ENCODE measurements at places on chromosomes 12 and 14.

DNA sequence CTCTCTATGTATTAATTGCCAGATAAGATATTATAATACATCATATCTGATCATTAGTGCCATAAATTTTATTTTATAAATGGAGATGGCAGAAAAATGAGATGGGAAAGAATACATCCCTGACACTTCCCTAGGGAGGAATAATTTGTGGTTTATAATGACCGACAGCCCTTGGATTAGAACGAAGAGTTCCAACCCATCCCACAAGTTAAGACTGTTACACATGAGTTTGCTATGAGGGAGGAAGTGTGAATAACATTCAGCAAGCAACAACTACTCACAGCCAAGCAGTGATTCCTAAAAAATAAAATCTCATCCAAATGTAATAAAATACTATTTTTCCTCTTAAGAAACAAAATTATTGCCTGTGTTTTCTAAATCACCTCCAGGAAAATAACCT lies 299.0 kb downstream of the CCDC91 start:
- DNase-seq: no peak

- DNase-seq: no peak
Measured at GRCh38 chr14:82075566-82075965, 541.9 kb upstream of the SEL1L start.

GRCh38 chr12:101933866-101934514 lies 56.6 kb downstream of the DRAM1 start:
- DNase-seq: no peak

GRCh38 chr14:101102875-101103274 lies 199.4 kb upstream of the RTL1 start:
- no peak for DNase-seq

GRCh38 chr14:91249841-91250616 lies 5.5 kb upstream of the GPR68 start:
- peak; percentile 77 for DNase-seq

GRCh38 chr14:100268591-100269207 lies 29.8 kb downstream of the YY1 start:
- DNase-seq: no peak

- DNase-seq: no peak
Measured at GRCh38 chr12:26369588-26369987, 174.2 kb downstream of the SSPN start.

- DNase-seq: no peak
Measured at GRCh38 chr14:55950135-55950534, 168.1 kb upstream of the PELI2 start.

- DNase-seq: no peak
Measured at GRCh38 chr12:104551-105081, 38.0 kb downstream of the IQSEC3 start.

DNA sequence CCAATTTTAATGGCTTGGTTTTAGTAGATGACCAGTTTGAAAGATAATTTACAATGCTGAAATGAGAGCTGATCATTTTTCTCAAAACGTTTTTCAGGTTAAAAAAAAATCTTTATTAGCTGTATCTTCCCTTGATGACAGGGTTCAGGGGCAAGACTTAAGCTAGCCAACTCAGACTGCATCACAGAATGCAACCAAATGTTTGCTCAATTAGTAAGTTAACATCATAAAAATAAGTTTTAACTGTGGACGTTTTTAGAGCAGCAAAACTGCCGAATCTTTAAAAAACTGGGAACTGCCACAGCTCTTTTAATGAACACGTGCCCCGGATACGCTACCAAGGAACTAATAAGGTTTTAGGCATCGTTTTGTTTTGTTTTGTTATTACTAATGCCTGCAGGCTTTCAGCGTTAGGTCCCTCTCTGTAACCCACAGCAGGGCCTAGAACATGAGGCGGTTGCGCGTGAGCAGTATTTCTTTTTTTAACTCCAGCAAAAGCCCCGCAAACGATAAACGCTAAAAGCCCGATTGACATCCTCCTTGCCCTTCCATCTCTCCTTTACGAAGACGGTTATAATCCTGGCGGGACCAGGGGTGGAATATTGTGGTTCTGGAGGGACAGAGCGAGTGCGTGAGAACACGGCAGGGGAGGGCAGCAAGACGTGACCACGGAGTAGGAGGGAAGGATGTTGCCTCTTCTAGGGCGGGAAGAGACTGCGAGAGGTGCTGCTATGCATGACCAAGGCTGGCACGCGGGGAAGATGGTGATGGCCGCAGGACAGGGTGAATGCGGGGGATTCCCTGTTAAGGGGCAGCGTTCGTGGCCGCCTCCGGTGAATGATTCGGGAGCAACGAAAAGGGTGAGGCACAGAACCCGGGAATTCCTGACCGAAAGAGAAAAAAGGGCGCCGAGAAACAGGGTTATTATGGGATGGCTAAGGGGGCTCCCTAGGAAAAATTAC lies 652 bp downstream of the SUPT16H start:
- DNase-seq: peak; percentile 62

DNA sequence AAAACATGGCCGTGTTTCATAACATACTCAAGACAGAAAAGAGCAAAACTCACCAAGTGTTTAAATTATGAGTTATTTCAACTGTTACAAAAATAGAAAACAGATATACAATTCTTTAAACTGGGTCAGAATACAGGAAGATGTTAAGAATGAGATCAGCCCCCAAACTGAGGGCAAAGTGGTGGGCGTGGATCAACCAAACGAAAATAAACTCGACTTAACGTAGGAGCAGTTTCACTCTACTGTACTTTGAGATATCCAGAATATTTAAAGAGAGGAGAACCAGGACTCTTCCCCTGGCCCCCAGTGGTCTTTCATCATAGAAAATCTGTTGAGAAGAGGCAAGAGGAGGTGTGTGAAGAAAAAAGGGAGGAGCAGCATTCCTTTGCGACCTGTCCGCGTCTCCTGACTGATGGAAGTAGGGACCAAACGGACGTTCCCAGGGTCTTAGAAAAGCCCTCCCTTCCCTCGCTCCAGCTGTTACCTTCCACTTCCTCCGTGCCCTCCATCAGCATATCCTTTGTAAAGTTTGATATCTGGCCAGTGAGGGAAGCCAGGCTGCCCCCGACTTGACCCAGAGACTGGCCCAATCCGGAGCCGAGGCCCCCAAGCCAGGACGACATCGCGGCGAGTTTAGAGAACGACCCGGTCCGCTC lies 668 bp downstream of the TRIP11 start:
- no peak for DNase-seq

DNA sequence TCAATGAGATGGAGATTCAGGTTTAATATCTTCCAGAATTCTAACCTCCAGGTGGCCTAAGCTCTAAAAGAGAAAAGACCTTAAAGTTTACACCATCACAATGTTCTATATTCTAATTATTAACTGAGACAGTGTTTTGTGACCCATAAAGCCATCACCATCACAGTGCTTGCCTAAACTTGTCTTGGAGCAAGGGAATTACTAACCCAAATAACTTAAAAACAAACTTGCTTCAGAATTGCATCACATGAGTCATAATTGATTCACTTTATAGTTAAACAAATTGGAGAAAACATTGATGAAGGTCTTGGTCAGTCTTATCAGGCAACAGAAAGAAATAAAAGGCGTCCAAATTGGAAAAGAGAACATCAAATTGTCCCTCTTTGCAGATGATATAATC lies 54.5 kb upstream of the ALG10 start:
- no peak for DNase-seq

DNA sequence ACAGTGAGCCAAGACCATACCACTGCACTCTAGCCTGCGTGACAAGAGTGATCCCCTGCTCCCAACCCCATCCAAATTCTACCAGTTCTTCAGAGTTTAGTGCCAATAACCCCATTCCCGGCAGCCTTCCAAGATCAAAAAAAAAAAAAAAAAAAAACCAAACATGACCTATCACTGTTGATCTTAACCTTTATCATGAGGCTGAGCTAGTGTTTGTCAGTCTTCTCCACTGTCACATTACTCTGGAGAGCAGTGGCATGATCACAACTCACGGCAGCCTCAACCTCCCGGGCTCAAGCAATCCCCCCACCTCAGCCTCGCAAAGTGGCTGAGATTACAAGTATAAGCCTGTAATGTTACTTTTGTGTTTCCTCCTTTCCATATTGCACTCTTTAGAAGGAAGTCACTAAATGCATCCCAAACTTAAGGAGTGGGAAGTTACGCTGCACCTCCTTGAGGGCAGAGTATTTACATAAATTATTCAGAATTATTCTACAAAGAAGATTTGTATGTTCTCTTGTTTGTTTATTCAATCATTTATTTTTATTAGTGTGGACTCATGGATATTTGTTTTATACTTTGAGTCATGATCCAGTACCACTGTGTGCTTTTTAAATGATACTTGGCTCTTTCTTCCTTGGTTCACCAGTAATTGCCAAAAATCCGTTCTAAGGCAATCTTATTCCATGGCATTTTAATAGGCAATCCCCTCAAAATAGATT lies 31.5 kb upstream of the FAM222A start:
- no peak for DNase-seq

DNA sequence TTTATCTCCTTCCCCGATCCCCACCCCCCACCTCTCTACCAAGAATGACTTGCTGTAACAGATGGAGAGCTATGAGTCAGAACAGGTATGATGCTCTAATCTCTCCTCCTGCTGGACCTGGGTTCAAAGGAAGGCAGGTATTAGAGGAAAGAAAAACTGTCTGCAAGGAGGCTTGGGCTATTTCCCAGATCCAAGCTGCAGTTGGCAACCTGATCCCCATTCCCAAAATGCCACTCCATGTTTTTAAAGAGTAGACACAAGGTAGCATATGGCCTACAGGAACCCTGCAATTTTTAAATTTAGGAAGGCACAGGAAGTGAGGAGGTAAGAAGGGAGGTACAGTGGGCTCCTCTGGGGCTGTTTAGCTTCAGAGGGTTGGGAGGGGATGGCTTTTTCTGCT lies 33.0 kb downstream of the SRRM4 start:
- DNase-seq: no peak

- no peak for DNase-seq
Measured at GRCh38 chr14:103260629-103261124, 73.4 kb upstream of the EIF5 start.

DNA sequence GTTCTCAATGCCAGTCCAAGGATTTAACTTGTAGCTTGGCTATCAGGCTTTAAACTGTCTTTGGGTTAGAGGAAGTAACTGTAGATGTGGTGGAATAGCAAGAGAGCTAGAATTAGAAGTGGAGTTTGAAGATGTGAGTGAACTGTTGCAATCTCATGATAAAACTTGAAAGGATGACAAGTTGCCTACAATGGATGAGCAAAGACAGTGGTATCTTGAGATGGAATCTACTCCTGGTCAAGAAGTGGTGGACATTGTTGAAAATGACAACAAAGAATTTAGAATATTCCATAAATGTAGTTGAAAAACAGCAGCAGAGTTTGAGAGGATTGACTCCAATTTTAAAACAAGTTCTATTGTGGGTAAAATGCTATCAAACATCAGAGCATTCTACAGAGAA lies 199.0 kb downstream of the DUSP6 start:
- no peak for DNase-seq

GRCh38 chr12:68932128-68932960 lies 627 bp downstream of the CPM start:
- peak; percentile 63 for DNase-seq

GRCh38 chr14:71742485-71742884 lies 189.7 kb upstream of the RGS6 start:
- no peak for DNase-seq

- no peak for DNase-seq
Measured at GRCh38 chr14:32329146-32329545, at the start of gene AKAP6. Gene AKAP6, plus strand, starts transcription at chr14:32329298. Its CDS starts 104,196 bp downstream, at chr14:32433494.

Measured in B cell (primary cell).